Kidney (tissue), 22 donors: ENCODE measurements at places on chromosomes 6 and 20.

DNA sequence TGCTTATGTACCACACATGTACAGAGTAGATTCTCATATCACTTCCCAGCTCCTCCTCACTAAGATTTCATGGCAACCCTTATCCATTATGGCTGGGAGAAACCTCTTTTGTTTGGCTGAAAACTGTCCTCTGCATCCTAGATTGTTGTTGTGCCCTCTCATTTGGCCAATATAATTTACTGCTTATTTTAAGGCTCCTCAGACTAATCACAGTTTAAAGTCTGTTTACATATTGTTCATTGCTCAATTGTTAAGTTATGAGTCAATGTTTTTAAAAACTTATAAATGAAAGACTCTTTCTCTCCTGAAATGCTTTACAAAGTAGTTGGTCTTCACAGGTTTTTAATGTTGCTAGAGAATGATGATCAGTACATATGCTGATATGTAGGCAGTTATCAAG is 57.3 kb downstream of the FAM83B start:
- no peak for DNase-seq

- no peak for DNase-seq
Measured at GRCh38 chr6:5626727-5627426, 365.6 kb downstream of the FARS2 start.

GRCh38 chr6:1392813-1393640 is 3.7 kb downstream of the FOXF2 start:
- DNase-seq = no peak

DNA sequence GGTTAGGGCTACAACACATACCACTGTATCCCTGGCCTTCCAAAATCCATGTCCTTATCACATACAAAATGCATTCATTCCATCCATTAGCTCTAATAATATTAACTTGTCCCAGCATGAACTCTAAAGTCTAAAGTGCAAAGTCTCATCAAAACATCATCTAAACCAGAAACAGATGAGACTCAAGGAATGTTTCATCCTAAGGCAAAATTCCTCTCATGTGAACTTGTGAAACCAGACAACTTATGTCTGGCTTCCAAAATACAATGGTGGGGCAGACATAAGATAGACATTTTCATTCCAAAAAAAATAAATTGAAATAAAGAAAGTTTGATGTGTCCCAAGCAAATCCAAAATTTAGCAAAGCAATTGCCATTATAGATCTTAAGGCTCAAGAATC is 257.4 kb downstream of the HTR1B start:
- DNase-seq = no peak

DNA sequence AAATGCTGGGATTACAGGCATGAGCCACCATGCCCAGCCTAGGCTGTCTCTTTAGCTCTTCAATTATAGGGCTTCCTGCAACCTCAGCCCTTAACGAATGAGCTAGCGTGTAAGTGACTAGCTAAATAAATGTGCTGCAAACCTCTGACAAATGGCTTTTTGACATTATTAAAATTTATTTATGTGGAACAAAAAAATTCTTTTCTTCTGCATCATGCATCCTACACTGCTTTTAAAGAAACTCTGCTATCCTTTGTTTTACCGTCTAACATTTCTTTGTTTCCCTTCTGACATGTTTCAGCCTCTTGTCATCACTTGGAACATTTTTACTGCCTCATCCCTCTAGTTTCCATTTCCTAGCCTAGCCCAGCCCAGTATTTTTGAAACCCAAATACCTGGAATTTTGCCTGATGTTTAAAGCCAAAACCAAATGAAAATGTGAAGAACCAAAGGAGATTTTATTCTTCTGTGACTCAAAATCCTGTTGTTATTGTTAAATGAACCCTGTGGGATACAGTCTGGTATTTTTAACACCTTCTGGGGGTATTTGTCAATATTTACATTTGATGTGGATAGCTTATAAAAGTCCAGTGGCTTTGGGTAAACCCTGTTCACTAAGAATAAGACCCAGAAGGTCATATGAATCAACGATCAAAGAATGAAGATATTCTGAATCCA is 9.5 kb downstream of the NT5E start:
- DNase-seq = no peak

DNA sequence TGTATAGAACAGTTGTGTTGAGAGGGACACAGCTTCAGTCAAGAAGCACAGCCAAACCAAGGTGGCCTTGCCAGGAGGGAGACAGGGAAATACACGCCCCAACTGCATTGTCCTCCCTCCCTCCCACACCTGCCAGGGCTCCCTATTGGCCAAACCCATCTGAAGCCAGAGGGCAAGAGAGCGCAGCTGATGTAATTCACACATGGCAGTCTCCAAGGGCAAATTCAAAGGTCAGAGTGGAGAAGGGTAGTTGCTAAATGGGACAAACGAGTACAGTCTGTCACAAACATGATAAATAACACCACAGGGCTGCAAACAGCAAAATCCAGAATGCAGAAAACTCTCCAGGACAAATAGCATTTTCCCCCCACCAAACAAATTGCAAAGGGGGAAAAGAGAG is 23.2 kb upstream of the PPP1R16B start:
- DNase-seq = no peak

- DNase-seq = no peak
Measured at GRCh38 chr6:133704371-133704770, 184.5 kb upstream of the TCF21 start.

DNA sequence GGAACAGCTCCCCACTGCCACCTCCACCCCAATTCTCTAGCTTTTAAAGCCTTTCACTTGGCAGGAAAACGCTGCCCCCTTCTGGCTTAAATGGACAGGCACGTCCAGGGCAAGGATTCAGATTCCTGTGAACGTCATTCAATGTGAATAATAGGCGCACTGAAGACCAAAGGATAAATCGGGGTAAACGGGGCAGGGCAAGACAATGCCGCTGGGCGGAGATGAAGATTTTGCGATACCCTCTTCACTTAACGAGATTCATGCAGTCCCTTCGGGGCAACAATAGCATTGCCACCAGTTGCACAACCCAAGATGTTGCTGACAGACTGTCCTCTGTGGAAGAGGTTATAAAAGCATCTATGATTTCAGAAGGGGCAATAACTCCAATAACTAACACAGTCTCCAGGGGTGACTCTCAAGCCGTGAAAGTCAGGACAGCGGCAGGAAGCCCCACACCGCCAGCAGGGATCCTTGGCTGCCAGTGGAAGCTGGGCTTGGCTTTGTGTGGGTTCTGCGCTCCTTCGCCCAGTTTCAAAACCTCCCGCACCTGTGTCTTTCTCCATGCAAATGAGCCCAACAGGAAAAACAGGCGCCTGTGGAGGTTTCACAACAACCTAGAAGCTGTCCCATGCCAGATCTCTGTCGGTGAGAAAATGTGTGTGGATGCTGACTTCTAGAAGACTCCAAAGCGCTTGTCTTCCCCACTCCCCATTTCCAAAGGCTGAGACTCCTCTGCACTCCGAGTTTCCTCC is 291.8 kb downstream of the BMP7 start:
- DNase-seq = peak; percentile 71
